ENCODE measurements at places on chromosomes 2 and 18. TPM values are rescaled to one million over a fixed set of nuclear protein-coding genes. Genes with fewer than 3 reads are reported as not detected.

DNA sequence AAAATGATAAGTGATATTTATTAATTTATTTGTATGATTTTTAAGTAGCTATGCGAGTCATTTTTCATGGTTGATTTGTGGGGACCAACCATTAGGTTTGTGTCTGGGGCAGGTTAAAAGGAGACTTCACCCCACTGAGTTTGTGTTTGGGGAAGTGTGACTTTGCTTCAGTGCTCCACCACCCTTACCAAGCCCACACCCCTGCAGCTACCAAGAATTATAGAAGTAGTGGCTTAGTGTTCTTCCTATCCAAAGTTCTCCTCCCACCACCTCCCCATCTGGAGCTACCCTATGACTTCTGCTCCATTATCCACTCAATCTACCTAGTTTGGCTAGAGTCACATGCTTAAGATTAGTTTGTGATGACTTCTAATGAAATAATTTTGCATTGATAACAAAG is 182.1 kb upstream of the ZEB2 start:
- H3K36me3 ChIP-seq = no peaks in the 10 kb centered on the region
- H3K4me1 ChIP-seq = peaks cover 5% of the 10 kb centered on the region
- no peak for DNase-seq
- H3K27ac ChIP-seq = no peak overlapping the region
- no peaks in the 10 kb centered on the region for H3K27me3 ChIP-seq
- no peak overlapping the region for H3K4me3 ChIP-seq

DNA sequence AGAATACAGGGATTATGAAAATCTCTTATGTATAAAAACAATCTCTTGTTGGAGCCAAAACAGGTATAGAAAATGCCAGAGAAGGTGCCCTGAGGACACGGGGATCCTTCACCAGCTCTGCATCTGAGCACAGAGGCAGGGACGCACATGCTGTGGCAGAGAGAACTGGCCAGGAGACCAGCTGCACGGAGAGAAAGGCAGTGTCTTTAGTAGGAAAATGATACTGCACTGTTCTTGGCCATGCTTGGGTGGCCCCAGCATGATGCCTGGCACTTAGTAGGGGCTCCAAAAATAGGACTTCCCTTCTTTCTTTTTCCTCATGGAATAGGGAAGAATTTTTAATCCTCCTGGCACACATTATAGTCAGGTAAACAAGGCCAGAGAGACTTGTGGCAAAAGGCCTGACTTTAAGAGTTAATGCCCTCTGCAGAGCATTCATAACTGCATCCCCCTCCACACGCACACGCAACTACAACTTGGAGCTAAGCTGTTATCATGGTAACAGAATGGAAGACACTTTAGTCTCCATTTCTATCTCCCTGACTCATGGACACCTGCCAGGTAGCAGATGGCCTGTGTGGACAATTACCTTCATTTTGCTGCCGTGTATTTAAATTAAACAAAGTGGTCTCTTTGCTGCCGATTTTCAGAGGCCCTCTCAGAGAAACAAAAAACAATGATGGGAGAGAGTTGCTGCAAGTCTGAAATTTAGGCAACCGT is 59.7 kb upstream of the DNMT3A start:
- DNase-seq = no peak
- no peaks in the 10 kb centered on the region for H3K36me3 ChIP-seq
- H3K27me3 ChIP-seq = no peaks in the 10 kb centered on the region
- no peak overlapping the region for H3K27ac ChIP-seq

DNA sequence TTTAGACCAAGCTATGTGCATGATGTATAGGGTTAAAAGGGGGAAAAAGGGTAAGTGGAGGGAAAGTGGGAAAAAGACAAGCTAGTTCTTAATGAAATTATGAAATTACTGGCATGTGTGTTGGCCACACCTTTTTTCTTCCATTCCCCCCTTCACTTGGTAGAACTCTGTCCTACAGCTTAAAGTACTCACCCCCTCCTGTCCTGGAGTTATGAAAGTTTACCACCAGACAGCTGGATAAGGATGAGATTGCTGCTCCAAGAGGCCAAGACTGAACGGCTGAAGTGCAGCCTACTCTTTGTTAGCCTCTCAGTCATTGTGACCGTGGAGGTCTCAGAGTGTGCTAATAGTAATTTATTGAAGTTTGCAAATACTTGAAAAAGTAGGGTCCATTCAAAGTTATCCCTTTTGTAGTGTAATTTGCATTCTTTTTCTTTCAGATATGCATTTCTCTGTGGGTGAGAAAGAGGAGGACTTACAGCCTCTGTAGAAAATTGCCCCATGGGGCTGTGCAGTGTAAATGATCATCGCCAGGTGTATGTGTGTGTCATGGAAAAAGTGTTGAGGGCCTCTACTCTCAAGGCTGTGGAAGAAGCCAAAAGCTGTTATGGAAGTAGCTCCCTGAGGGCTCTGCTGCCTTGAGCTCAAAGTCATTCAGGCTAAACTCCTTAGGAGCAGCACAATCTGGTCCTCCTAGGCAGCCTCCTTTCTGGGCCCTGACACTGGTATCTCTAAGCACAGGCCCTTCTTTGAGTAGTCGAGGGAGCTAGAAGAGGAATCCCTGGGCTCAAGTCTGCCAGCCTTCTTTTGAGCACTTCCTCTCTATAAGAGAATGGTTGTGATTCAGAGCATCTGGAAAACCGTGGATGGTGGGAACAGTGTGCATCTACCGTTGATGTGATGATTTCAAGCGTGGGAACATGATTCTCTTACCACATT is 46.2 kb downstream of the LHCGR start:
- no peak for DNase-seq
- no peaks in the 10 kb centered on the region for H3K27me3 ChIP-seq
- H3K4me1 ChIP-seq = no peaks in the 10 kb centered on the region
- no peaks in the 10 kb centered on the region for H3K36me3 ChIP-seq
- H3K27ac ChIP-seq = no peak overlapping the region
- no peak overlapping the region for H3K4me3 ChIP-seq

DNA sequence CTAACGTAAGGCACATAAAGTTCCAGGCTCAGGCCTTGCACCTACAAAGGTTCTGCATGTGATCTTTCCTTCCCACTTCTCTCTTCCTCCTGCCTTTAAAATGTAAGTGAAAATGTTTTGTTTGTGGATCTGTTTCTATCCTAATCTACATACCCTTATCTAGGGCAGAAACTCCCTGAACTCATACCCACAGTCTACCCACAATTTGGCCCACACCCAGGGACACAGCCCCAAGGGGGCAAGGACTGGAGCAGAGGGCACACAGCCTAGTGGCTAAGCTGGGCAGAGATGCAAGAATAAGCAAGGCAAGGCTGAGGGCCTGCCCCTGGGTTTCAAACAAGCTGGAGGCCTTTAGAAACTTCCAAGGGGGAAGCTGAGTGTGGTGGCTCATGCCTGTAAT is 71.0 kb downstream of the HS1BP3 start:
- peaks cover 20% of the 10 kb centered on the region for H3K4me1 ChIP-seq
- H3K4me3 ChIP-seq = no peak overlapping the region
- H3K27ac ChIP-seq = no peak overlapping the region

- no peak overlapping the region for H3K4me3 ChIP-seq
- no peak for DNase-seq
- H3K27ac ChIP-seq = no peak overlapping the region
- H3K27me3 ChIP-seq = no peaks in the 10 kb centered on the region
- peaks cover 38% of the 10 kb centered on the region for H3K4me1 ChIP-seq
These were observed 34.1 kb downstream of the HK2 start for GRCh38 chr2:74867841-74868658.

DNA sequence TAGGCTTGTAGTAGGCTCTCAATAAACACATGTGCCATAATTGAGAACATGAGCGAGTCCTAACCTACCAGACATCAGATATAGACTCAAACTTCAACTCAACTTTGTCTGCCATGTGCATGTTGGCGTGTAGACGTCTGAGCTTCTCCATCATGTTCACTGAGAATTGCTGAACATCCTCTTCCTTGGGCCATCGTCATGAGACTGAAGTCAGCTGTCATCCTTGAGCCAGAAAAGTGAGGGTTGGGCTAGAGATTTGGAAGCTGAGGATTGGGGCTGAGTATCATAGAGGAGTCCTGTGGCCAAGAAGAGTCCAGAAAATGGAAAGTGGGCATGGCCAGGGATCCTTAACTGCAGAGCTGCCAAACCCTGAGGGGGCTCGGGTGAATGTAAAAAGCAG is 7.8 kb upstream of the EFR3B start:
- H3K4me1 ChIP-seq = peaks cover 2% of the 10 kb centered on the region
- H3K27ac ChIP-seq = no peak overlapping the region
- no peaks in the 10 kb centered on the region for H3K27me3 ChIP-seq
- no peak overlapping the region for H3K4me3 ChIP-seq

DNA sequence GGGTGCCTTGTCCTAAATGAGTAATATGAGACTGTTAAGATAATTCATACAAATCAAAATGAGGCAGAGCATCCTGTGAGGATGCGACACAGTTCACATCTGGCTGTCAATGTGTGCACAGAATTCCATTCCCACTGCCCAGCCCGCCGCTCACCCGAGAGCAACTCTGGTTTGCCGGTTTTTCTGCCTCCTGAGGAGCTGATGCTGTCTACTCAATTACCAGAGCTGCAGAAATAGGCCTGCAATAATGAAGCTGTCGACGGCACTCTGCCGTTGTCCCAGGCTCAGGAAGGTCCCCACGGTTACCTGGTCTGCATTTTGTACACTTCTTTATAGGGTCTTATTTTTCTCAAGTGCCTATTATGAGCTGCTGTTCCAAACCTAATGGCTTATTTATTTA is 55.7 kb upstream of the LYPD1 start:
- DNase-seq = no peak
- no peak overlapping the region for H3K4me3 ChIP-seq
- H3K27ac ChIP-seq = no peak overlapping the region
- H3K4me1 ChIP-seq = no peaks in the 10 kb centered on the region
- H3K27me3 ChIP-seq = no peaks in the 10 kb centered on the region
- no peaks in the 10 kb centered on the region for H3K36me3 ChIP-seq

- no peaks in the 10 kb centered on the region for H3K27me3 ChIP-seq
- no peaks in the 10 kb centered on the region for H3K36me3 ChIP-seq
- DNase-seq = no peak
- peaks cover 2% of the 10 kb centered on the region for H3K4me1 ChIP-seq
- no peak overlapping the region for H3K4me3 ChIP-seq
These were observed 282.1 kb upstream of the EPAS1 start for GRCh38 chr2:46014911-46015654.

DNA sequence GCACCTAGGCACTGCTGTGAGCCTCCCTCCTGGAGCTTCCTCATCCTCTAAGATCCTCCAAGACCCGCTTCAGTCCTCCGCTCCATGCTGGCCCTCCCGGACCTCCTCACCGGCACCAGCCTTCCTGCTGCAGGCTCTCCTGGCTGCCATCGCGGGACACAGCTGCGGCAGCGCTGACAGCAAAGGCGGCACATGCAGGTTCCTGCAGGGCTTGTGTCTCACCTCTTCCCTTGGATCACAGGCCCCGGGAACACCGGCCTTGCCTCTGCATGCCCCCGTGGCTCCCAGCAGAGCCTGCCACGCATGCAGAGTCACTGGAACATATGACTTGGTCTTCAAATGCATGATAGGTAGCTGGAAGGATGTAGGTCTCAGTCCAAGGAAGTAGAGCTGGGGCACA is 67.2 kb downstream of the PTGR3 start:
- H3K4me3 ChIP-seq = no peak overlapping the region
- no peaks in the 10 kb centered on the region for H3K27me3 ChIP-seq
- DNase-seq = no peak
- H3K36me3 ChIP-seq = no peaks in the 10 kb centered on the region

The DSC2 gene
- 11.1 TPM for total RNA-seq

DNA sequence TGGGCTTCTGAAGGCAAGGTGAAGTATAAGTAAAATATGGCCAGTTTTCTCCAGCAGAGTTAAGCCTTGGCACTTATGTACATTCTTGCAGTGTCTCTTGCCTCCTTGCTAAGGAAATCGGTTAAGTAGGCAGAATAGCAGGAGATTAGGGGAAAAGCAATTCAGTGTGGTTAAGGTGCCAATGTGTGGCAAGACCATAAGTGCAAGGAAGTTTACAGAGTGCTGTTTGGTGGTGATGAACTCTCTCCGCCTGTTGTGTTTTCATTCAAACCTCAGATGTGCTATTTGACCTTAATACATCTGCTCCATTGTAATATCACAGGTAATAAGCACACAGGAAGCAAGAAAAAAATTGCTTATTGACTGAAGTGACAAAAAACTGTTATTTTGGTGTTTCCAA is 156.1 kb downstream of the MGAT5 start:
- no peaks in the 10 kb centered on the region for H3K36me3 ChIP-seq
- H3K4me1 ChIP-seq = peaks cover 64% of the 10 kb centered on the region
- H3K4me3 ChIP-seq = no peak overlapping the region
- no peak for DNase-seq
- no peak overlapping the region for H3K27ac ChIP-seq

GRCh38 chr2:241324775-241325174 is 9.1 kb downstream of the SEPTIN2 start:
- H3K4me1 ChIP-seq = peaks cover 2% of the 10 kb centered on the region
- no peaks in the 10 kb centered on the region for H3K27me3 ChIP-seq
- DNase-seq = no peak

DNA sequence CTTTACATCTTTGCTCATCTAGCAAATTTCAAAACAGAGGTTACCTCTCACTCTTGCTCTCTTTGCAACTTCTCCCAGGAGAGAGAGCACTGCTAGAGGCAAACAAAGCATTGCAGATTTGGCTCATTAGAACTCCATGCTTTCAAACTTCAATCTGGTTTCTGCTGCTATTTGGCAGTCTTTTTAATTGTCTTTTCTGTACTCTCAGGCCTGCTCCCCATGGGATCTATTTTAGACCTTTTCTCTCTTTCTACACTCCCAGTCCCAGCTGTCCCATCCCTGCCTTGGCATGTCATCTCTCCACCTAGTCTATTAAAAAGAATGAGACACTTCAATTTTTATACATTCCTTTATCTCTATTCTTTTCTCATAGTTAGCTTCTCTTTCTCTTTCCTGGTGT is 15.2 kb downstream of the KCNJ3 start:
- H3K4me1 ChIP-seq = no peaks in the 10 kb centered on the region
- no peak overlapping the region for H3K4me3 ChIP-seq
- no peaks in the 10 kb centered on the region for H3K36me3 ChIP-seq
- no peak overlapping the region for H3K27ac ChIP-seq
- no peak for DNase-seq

DNA sequence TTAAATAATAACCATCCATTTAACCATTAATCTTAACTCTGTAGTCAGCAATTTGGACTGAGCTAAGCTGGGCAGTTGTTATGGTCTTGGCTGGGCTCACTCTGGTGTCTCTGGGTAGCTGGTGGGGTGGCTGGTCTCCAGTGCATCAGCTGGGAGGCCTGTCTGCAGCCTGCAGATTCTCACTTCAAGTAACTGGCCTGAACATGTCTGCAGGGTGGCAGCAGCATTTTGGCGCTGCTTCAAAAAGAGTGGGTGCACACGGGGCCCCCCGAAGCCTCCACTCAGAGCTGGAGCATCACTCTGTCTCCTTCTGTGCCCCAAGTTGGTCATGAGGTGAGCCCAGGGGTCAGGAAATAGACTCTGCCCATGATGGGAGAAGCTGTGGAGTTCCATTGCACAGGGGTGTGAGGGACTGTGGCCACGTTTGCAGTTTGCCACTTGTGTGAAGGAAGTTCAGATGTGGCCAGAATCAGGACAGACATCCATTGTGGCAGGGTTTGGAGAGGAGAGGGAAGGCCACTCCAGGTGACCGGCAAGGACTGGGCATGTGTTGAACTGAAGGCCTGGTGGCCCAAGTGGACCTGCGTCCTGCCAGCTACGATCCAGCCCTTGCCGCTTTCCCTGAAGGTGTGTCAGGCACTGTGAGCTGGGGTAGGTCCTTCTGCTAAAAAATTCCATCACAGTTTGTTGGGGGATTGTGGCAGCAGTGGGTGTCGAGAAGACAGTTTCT is 4.9 kb upstream of the ALLC start:
- no peak overlapping the region for H3K27ac ChIP-seq
- no peak for DNase-seq
- H3K4me3 ChIP-seq = no peak overlapping the region
- H3K36me3 ChIP-seq = no peaks in the 10 kb centered on the region
- peaks cover 7% of the 10 kb centered on the region for H3K4me1 ChIP-seq

The B3GNT7 gene
- total RNA-seq = 2.2 TPM
